Thoracic aorta (tissue), 2 donors: ENCODE measurements at places on chromosomes 2 and 18.

- no peak for DNase-seq
Observed at GRCh38 chr2:234291765-234292204, 205.1 kb downstream of the ARL4C start.

DNA sequence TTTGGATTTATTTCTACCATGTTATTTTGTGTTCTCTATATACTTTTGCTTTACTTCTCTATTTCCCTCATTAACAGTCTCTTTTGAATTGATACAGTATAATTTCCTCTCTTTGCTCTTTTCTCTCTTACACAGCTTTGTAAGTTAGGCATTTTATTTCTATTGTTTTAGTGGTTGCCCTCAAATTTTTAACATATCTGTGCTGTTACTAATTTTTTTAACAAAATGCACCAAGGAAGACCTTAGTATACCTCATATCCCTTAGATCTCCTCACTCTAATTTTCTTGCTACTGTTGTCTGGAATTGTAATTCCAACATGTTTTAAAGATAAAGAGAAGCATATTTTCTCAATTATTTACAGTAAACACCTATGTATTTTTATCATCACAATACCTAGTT lies 416.8 kb upstream of the SLC14A2 start:
- no peak for DNase-seq

GRCh38 chr2:219645631-219646527 lies 18.4 kb downstream of the SLC4A3 start:
- DNase-seq, result no peak

DNA sequence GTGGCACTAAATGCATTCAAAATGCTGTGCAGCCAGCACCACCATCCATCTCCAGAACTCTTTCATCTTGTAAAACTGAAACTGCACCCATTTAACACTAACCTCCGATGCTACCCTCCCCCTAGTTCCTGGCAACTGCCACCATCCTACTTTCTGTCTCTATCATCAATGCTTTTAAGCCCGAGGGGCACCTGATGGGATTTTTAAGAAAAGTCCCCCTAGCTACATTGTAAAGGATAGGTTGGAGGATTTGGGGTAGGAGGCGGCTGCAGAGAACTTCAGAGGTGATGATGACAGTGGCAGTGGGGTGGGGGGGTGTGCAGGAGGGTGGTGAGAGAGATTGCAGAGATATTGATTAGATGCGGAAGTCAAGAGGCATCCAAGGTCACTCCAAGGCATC lies 10.8 kb upstream of the YWHAQ start:
- DNase-seq, result no peak

DNA sequence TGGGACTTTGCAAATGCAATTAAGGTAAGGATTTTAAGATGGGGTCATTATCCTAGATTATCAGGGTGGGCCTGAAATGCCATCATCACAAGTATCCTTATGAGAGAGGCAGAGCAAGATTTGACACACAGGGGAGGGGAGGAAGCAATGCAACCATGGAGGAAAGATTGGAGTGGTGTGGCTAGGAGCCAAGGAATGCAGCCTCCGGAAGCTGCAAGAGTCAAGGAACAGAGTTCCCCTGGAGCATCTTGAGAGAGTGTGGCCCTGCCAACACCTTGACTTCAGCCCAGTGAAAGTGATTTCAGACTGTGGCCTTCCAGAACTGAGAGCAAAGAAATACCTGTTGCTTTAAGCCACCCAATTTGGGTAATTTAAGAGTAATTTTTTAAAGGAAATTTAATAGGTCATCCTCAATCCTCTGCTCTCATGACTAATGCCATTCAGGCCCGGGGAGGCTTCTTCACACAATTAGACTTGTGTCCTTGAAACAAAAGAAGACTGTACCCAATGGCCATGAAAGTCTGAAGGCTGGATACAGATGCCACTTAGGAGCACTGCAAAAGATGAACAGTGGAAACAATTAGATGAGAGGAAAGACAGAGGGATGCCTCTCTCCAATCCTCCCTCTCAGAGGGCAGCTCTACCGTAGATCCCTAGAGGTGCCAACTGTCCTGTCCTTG lies 250.3 kb upstream of the ID2 start:
- no peak for DNase-seq

GRCh38 chr18:59752666-59753065 lies 55.4 kb upstream of the CCBE1 start:
- DNase-seq, result no peak

GRCh38 chr2:47509821-47510385 lies 106.9 kb downstream of the MSH2 start:
- no peak for DNase-seq

GRCh38 chr18:31591113-31591512 lies 564 bp upstream of the TTR start:
- no peak for DNase-seq

DNA sequence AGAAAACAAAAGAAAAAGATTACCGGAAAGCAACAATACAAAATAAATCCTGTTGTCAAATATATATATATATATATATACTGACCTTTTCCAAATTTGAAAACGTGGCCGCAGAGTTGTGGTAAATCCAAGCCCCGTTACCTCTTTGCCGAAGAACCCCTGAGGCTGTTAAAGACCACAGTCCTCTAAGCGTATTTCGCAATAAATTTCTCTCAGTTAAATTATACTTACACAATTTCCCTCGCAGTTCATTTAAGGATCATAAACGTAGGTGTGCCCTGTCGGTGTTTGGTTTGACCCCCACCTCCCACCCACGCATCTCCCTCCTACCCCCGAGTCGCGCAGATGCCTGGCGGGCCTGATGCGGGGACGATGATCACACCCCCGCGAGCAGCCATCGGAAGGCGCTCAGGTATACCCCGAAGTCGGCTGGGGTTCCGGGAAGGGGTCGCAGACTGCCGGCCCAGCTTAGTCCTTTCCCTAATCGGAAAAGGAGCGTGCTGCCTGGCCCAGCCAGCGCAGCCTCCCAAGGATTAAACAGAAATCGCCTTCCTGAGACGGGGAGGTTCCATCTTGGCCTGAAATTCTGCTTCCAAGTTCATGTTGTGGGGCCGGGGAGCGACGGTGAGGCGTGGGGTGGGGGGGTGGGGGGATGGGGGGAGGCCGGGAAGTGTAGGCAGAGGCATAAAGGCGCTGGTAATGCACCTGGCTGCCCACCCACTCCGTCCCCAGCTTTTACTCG lies 2.9 kb upstream of the MEIS1 start:
- no peak for DNase-seq

DNA sequence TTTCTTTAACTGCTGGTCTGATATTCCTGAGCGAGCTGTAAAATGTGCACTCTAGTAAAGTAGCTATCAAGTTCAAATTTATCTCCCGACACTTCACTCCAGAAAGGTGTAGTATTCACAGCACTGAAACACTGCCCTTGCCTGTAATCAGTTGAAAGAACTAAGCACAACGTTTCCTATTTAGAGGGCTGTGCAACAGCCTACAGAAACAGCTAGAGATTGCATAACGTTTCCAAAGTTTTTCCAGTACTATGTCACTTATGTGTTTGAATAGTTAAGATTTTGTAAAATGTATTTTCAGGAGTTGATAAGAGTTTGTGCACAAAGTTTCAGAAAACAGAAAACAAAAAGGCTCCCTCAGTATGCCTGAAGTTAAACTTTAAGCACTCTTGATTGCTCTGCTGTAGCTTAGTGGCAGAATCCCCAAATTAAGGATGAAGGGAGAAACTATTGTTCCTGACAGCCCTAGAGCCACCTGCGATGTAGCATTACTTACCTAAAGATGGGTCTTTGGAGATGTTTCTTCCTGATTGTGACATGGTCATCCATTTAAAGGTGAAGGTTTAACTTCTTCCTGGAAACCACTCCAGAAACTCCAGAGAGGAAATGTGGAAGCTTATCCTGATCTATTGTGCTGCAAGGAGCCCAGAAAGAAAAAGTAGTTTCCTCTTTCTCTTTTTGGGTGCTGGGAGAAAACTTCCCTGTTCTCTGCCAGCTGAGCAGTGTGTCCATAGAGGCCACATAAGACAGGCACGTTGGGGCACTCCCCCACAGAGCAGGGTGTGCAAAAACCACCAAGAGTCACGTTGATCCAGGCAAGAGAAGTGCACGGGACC lies 536 bp downstream of the PDE1A start:
- DNase-seq, result no peak

DNA sequence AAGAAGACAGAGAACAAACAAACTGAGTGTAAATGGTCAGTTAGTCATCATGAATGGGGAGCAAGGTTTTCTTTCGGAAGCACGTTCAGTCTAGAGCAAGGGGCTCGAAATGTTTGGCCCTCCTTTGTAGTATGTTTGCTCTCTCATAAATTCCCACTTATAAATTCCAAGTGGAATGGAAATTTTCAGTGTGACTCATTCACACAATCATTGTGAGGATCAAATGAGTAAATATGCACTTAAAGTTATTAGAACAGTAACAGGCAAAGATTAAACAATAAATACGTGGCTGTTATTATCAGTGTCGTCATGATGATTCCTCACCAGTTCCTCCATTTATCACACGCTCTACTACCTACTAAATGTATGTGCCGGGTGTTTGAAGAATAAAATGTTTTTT lies 10.5 kb downstream of the CNGA3 start:
- no peak for DNase-seq
